Cerebellum (tissue), 4 donors: ENCODE measurements at places on chromosomes 1 and 21.

GRCh38 chr1:58011978-58012377 lies 534.5 kb downstream of the OMA1 start:
- DNase-seq, result no peak

GRCh38 chr1:31348449-31348848 lies 24.4 kb downstream of the FABP3 start:
- DNase-seq, result no peak

GRCh38 chr1:53559391-53559815 lies 100.2 kb downstream of the DMRTB1 start:
- no peak for DNase-seq

DNA sequence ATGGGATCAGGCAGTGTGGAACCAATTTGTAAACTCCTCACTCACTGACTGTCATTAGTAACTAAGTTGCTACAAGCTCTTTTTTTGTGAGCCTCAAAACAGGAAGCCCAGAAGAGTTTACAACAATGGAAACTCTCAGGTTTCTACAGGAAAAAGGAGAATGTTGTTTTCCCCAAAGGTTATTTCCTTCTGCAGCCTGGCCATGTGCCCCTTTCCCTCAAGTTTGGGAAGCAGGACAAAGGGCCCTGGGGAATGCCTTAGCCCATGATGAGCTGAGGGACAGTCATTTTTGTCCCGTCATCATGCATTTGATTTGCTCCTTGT lies 395.9 kb downstream of the KIF26B start:
- no peak for DNase-seq

- no peak for DNase-seq
These were observed 125.1 kb upstream of the DUSP10 start for GRCh38 chr1:221867003-221867402.

- DNase-seq, result no peak
These were observed 13.5 kb downstream of the KCNN3 start for GRCh38 chr1:154856544-154856943.

DNA sequence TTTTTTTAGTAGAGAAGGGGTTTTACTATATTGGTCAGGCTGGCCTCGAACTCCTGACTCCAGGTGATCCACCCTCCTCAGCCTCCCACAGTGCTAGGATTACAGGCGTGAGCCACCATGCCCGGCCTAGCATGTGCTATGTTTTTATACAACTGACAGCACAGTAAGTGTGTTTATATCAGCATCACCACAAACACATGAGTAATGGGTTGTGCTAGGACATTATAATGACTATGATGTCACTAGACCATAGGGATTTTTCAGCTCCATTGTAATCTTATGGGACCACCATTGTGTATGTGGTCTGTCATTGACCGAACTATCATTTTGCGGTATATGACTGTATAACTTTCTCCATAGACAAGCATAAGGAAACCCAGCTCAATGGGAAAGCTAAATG lies 6.3 kb downstream of the LEFTY2 start:
- no peak for DNase-seq

- no peak for DNase-seq
These were observed 16.0 kb upstream of the GIPC2 start for GRCh38 chr1:78029793-78030192.

DNA sequence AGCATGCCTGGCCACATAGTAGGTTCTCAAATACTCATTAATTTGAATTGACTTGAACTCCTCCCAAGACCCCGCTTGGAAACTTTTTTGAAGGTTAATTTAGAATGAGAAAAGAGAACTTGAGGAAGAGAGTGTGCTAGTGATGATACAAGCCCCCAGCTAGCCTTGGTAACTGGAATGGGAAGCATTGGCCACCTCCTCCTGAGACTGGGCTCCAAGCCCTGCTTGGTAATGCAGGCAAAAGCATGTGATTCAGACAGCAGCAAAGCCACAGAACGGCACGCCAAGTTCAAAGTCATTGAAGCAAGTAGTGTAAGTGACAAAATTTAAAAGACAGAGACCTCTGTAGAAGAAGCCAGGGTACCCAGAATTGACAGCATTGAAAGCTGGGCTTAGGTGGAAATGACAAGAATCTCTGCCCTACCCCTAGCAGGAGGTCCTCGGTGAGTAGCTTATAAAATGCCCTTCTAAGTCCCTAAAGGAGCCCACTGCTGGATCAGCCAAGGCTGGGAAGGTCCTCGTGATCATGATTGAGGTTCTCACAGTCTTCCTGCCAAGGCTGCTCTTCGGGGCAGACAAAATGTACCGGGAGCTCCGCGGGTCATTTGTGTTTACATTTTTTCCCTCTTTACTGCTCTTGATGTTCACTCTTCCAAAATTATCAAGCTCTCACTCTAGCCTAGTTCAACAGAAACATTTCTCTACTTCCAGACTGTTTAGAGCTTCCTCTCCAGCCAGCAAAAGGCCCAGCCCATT lies 99.4 kb downstream of the TSEN15 start:
- DNase-seq, result peak; percentile 69

- DNase-seq, result no peak
These were observed 394.6 kb downstream of the LRRIQ3 start for GRCh38 chr1:73803380-73803779.

- no peak for DNase-seq
These were observed 45.7 kb downstream of the NAV1 start for GRCh38 chr1:201584471-201585092.

- no peak for DNase-seq
These were observed 687.0 kb upstream of the ADGRL4 start for GRCh38 chr1:79693441-79694114.

- no peak for DNase-seq
These were observed 21.4 kb downstream of the PEA15 start for GRCh38 chr1:160226623-160227022.

- DNase-seq, result no peak
These were observed 18.3 kb downstream of the SPSB1 start for GRCh38 chr1:9311029-9311428.

DNA sequence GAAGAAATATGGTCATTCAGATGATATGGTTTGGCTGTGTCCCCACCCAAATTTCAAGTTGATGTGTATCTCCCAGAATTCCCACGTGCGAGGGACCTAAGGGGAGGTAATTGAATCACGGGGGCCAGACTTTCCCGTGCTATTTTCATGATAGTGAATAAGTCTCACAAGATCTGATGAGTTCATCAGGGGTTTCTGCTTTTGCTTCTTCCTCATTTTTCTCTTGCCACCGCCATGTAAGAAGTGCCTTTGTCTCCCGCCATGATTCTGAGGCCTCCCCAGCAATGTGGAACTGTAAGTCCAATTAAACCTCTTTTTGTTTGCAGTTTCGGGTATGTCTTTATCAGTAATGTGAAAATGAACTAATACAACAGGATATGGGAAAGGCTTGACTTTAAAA lies 1.4 kb upstream of the DPM3 start:
- no peak for DNase-seq

DNA sequence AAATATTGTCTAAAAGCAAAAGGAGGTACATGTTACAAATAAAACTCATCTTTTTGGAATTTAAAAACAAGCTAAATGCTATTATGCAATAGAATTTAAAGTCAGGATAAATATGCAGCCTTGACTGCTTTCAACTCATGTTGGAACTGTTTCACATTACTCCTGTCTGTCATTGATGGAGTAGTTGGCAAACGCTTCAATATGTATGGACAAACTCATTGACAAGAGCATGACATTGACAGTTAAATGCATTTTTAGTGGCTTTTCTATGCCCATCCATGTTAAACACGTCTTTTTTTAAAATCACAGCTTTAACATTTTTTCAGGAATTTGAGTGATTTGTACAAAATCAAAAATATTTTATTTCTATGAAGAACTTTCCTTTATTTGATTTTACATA lies 1560.5 kb downstream of the KCNT2 start:
- no peak for DNase-seq

DNA sequence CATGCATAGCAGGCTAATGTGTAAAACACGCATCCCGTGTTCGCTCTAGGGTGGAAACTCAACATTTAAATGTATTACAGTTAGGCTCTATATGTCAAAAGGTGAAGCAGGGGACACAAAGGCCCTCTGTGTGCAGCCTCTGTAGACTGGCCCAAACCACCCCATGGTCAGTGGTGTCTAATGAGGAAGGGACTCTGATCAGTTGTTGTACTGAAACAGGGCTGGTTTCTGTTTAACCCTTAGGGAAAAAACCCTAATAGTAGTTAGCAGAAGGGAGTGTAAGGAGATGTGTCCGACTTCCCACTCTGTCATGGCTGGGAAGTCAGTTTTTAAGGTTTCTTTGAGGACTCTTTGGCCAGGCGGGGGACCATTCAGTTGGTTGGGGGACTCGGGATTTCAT lies 21.5 kb upstream of the CD2 start:
- no peak for DNase-seq

DNA sequence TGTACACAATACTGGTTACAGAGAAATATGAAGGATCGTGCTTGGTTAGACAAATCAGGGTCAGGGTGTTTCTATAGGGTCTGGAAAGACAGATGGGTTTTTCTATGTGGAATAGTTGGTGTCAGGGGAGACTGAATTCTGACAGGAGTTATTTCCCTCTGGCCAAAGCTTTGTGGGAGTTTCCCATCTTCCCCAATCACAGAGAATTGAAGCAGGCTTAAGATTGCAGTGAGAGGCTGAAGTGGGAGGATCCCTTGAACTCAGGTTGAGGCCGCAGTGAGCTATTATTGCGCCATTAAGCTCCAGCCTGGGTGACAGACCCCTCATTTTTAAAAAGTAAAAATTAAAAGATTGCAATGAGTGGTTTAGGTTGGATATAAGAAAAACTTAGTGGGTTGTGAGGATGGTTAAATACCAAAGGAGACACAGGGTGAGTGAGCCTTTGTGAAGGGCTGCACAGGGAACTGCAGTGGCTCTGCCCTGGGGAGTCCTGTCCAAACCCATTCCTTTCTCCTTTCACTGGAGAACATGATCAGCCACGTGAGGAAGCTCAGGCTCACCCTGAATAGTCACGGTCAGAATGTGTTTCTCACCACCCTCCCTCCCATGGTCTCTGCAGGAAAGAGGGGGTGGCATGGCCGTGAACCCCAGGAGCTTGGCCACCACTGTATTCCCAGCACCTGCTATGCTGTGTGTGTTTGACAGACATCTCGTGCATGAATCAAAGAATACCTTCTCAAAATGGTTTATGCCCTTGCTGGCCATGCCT lies 101.2 kb downstream of the INTS7 start:
- DNase-seq, result no peak

DNA sequence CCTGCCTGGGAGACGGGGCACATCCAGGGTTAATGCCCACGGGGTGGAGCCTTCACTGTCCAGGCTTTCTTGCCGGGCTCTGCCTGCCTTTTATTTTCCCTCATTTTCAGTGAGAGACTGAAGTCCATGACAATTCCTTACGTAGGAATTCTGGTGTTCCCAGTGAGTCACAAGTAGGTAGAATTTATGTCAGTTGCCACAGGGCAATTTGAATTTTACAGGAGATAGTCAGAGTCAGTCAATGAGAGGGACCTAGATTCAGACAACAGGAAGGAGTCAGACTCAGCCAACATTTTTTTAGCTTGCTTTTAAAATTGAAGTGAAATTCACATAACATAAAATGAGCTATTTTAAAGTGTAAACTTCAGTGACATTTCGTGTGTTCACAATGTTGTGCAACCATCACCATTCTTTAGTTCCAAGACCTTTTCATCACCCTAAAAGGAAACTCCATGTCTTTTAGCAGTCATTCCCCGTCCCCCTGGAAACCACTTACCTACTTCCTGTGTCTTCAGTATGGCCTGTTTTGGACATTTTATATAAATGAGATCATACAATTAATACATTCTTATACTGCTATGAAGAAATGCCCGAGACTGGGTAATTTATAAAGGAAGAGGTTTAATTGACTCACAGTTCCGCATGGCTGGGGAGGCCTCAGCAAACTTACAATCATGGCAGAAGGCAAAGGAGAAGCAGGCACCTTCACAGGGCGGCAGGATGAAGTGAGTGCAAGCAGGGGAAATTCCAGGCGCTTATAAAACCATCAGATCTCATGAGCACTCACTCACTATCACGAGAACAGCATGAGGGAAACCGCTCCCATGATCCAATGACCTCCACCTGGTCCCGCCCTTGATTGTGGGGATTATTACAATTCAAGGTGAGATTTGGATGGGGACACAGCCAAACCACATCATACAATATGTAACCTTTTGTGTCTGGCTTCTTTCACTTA lies 14.6 kb downstream of the AJAP1 start:
- no peak for DNase-seq
